ENCODE measurements at places on chromosomes 6 and 20.

DNA sequence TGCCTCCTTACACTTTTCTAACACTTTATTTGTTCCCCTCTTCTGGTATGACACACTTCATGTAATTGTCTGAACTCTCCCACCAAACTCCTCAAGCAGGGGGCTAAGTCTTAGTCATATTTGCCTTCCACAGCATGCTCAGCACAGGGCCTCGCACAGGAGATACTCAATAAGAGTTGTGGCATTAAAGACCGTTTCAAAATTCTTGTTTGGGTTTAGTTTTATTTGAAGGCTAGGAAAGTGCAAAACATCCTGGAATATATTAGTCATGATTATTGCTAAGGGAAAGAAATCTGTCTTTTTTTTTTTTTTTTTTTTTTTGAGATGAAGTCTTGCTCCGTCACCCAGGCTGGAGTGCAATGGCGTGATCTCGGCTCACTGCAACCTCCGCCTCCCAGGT is 137.6 kb upstream of the ECI2 start:
- no peak for DNase-seq

GRCh38 chr6:106090001-106090400 is 3.9 kb downstream of the PRDM1 start:
- no peak for DNase-seq

DNA sequence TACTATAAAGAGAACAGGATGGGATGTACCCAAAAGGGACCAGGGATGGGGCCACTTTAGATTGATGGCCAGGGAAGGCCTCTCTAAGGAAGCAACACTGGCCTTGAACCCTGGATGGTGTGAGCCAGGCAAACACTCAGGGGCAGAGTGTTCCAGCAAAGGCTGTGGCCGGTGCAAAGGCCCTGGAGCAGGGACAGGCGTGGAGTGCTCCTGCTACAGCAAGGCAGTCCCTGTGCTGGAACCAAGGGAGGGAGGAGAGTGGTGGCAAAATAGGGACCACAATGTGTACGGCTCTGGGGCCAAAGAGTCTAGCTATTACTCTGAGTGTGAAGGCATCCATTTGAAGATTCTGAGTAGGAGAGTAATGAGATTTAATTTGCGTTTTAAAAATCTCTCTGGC is 131.6 kb downstream of the BMP7 start:
- DNase-seq, result no peak

GRCh38 chr20:8647961-8648441 is 420.9 kb upstream of the PLCB4 start:
- no peak for DNase-seq

GRCh38 chr20:8021541-8022269 is 2.1 kb upstream of the TMX4 start:
- no peak for DNase-seq

DNA sequence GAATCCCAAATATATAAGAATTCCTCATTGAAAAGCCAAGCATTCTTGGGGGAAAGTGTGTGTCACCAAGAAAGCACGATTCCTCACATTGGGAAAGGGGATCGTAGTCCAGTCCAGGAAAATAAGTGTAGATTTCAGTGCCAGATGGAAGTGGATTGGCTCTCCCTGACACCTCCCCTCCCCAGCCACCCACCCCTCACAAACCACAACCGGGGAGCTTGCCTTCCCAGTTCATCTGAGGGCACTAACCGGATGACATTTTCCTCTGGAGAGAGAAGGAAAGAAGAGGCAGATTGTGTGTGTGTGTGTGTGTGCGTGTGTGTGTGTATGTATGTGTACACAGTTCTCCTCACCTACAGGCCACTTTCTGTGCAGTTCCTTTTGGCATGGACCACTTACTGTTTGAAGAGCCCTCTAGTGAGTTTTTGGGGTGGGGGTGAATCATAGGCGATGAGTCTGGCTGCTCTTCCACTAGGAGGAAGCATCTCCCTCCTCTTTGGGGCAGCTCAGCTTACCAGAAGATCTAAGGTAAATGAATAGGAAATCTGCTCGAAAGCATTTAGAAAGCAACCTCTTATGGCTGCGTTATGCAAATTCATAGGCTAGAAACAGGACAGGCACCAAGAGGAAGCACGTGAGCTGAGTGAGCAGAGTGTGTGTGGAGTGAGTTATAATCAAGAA is 20.8 kb downstream of the DAAM2 start:
- no peak for DNase-seq

- no peak for DNase-seq
These were observed 105.2 kb upstream of the MAP7 start for GRCh38 chr6:136655239-136656014.
